ENCODE measurements at places on chromosomes 13 and 19.
A peak's percentile ranks its signal among the peaks of the same experiment; 100 is the strongest.

DNA sequence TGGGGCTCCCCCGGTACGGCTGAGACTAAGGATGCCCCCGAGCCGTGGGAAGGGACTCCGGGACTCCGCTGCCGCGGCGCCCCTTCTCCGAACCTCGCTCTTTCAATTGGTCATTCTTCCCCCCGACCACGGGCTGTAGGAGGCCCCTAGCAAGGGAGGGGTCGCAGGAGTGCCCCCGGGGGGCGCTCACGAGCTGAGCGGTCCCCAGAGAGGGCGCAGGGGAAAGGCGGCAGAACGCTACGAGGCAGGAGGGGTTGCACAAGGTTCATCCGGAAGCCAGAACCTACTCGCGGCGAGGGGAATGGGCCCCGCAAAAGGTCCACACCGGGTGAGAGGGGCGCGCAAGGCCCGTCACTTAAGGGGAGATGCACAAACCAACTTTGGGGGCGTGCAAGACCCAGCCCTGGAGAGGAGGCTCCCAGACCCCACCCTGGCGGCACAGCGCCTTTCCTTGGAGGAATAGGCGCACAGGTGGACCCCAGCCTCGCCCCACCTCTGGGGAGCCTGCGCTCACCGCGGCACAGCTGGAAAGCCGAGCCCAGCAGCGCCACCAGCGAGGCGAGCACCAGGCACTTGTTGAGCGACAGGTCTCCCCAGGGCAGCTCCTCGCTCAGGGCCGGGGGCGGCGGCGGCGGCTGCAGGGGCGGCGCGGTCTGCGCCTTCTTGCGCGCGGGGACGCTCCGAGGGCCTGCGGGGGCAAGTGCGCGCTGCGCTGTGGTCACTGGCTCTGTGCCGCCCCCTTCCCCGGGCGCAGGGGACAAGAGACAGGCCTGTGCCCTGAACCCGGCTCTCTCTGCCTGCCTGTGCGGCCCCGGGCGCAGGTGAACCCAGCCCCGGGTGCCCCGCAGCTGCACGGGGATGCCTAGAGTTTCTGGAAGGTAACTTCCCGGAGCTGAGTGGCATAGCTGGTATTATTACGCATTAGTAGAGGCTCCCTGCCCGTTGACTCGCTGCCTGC is 2.8 kb downstream of the JSRP1 start:
- DNase-seq = no peak

GRCh38 chr13:106533101-106533942 is 2.1 kb downstream of the EFNB2 start:
- peak; percentile 90 for DNase-seq

- DNase-seq = no peak
Observed at GRCh38 chr13:52999093-52999696, 29.4 kb upstream of the OLFM4 start.

GRCh38 chr13:27132538-27132937 is 39.1 kb downstream of the USP12 start:
- no peak for DNase-seq

DNA sequence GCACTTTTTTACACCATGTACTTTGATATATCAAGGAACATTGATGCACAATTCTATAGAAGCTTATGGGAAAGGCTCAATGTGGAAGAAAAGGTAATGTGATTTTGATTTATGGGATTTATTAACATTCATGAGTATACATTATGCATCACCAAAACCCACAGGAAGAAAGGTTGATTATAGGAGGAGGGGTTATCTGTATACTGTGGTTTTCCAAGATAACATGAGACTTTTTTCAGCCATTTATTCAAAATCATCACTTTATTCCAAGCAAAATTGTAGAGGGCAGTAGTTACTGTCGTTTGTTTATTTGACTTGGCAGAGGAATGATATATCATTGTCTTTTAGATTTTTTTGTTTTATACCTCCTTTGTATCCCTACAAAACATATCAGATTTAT is 54.9 kb downstream of the WDFY2 start:
- no peak for DNase-seq

DNA sequence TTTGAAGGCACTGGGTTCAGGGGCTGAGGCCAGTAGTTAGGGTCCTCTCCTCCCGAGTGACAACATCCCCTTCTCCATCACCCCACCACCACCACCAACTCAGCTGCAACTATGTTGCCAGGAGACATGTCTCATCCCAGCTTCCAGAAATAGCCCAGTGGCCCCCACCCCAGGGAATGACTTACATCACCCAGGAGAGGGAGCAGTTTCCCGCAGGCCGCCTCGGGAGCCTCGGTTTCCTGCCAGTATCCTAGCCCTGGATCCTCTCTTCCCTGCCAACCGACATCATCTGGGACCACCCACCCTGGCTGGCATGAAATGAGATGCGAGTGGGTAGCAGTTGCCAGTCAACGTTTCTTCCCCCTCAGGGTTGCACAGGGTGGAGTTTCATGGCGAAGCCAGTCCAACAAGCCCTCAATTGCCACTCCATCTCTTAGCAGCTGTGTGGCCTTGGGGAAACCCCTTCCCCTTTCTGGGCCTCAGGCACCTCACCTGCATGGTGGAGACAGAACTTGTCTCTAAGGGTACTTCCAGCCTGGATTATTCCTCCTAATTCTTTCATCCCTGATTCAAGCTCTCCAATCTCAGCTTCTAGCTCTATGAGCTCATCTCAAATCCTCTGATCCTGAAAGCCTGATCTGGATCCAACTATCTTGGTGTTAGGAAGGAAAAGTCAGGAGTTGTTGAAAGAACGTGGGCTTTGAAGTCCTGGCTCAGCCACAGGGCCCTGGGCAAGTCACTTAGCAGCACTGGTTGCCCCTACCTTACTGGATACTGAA is 3.9 kb upstream of the GSK3A start:
- DNase-seq = peak; percentile 42

- DNase-seq = no peak
Observed at GRCh38 chr19:1789261-1790041, 22.6 kb downstream of the ATP8B3 start.

GRCh38 chr13:100962585-100962984 is 288.0 kb upstream of the TMTC4 start:
- no peak for DNase-seq

GRCh38 chr13:50990065-50990817 is 80.7 kb downstream of the RNASEH2B start:
- DNase-seq = no peak

DNA sequence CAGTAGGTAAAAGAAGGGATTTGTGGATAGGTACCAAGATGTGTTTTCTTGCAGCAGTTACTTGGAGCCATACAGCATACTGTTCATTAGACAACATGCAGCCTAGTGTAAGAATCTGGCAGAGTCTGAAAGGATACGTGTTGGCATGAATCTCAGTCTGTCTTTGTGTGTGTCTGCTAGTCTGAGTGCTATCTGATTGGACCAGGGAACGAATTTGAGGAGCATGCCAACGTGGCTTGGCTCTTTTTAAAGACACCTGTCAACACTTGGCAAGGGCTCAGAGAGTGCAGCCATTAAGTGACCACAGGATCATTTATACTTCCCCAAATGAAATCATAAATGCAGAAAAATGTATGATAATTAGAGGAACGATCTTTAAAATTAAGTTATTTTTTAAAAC is 27.6 kb upstream of the ATXN8OS start:
- no peak for DNase-seq

GRCh38 chr13:73040968-73041596 is 17.7 kb upstream of the KLF5 start:
- no peak for DNase-seq

GRCh38 chr19:41217741-41218140 is 1.3 kb upstream of the AXL start:
- no peak for DNase-seq

- no peak for DNase-seq
Observed at GRCh38 chr19:57473646-57474045, 3.7 kb downstream of the ZNF772 start.

- DNase-seq = no peak
Observed at GRCh38 chr19:18055967-18056366, 30.8 kb downstream of the IL12RB1 start.

- no peak for DNase-seq
Observed at GRCh38 chr13:110359840-110360301, 52.8 kb downstream of the COL4A2 start.

- no peak for DNase-seq
Observed at GRCh38 chr13:67713571-67713970, 483.4 kb upstream of the PCDH9 start.

GRCh38 chr13:111572956-111573761 is 252.7 kb downstream of the TEX29 start:
- DNase-seq = no peak

DNA sequence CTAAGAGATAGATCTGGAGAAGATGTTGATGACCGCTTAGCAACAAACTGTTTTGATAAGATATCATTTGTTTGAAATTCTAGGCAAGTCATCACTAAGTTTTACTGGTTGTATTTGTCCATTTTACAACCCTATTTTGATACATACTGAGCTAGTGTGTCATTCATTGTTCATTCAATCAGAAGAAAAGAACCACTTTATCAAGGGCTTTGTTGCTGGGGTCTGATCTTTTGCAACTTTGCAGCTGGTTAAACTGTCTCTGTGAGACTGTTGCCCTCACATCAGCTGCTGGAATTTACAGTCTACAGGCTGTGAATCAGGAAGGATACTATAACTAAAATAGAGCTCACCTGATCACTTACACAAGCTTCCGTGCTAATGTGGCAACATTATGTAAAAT is 290.5 kb downstream of the RFC3 start:
- DNase-seq = no peak

DNA sequence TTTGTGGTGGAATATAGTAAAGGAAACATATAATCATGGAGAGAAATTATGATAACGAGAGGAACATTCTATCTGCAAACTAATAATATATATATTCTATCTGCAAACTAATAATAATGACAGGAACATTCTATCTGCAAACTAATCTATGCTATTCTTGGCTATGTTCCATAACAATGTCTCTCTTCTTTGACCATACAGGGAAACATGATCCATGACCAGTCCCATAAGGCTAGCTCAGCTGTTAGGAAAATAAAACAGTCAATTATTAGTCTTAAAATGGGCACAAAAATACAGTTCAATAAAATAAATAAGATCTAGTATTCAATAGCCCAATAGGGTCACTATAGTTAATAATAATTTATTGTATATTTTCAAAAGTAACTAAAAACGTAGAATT is 707.8 kb upstream of the PCDH20 start:
- DNase-seq = no peak

DNA sequence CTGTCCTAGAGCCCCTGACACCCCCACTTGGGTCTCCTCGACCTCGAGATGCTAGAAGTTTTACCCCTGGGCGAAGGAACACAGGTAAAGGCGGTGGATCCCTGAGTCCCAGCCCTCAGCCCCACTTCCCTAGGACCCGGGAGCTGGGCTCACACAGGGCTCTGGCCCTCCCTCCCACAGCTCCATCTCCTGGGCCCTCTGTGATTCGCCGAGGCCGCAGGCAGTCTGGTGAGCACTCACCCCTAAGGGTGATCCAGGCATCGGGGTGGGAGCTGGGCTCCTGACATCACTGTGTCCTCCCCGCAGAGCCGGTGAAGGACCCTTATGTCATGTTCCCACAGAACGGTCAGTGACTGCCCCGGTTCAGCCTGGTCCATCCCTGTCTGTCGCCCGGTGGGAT is 8.3 kb downstream of the PLEKHG2 start:
- no peak for DNase-seq

DNA sequence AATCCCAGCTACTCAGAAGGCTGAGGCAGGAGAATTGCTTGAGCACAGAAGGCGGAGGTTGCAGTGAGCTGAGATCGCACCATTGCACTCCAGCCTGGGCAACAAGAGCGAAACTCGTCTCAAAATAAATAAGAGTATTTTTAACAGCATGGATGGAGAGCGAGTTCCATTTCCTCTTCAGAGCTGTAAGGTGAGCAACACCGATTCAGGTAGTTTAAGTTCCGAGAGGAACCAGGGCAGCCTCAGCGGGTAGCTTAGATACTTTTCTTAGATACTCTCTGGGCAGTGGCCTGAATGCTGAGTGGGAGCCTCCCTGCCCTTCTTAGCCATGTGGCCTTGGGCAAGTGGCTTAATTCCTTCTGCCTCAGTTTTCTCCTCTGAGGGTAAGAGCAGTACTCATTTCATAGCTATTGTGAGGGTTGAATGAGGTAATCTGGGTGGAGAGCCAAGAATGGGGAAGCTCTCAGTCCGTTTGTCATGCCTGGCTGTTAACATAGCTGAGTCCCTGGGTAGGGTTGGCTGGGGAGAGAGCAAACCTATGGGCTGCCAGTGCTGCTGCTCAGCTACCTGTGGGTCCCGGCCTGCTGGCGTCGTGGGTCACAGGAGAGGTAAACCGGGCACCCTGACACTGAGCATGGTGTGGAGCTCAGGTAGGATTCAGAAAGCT is 4.1 kb downstream of the ATP11A start:
- peak; percentile 48 for DNase-seq

DNA sequence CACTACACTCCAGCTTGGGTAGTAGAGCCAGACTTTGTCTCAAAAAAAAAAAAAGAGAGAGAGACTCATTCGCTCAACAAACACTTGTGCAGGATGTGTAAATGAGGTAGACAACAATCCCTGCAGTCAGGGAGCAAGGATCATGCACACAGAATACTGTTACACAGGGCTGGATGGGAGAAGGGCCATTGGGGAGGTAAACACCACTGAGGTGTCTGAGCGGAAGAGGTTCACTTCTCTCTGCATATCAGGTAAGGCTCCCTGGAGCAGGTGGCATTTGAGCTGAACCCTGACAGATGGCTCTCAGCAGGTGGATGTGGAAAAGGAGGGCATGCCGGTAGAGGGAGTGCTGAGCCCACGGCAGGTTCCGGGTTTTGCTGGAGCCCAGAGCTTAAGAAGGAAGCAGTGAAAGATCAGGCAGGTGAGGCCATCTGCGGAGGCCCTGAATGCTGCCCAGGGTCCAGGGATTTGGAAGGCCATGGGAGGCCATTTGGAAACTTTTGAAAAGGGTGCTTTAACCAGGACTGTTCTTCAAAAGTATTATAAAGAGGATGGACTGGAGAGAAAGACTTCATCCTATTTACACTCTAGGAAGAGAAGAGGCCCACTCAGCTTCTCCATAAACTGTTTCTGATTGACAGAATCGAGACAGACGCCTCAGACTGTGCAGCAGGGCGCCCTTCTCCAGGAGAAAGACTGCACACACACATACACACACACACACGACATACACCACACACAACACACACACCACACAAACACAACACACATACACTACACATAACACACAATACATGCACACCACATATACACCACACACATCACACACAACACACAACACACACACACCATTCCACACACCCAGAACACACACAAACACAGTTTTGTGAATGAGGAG is 199.4 kb downstream of the USP12 start:
- DNase-seq = no peak

GRCh38 chr19:55641426-55642152 is 787 bp downstream of the ZNF580 start:
- no peak for DNase-seq

- DNase-seq = no peak
Observed at GRCh38 chr13:73873940-73874830, 260.0 kb downstream of the KLF12 start.

Data from thyroid gland (tissue), 4 donors.